Fibroblast of skin of back (primary cell): ENCODE measurements at places on chromosomes 6 and 20.

DNA sequence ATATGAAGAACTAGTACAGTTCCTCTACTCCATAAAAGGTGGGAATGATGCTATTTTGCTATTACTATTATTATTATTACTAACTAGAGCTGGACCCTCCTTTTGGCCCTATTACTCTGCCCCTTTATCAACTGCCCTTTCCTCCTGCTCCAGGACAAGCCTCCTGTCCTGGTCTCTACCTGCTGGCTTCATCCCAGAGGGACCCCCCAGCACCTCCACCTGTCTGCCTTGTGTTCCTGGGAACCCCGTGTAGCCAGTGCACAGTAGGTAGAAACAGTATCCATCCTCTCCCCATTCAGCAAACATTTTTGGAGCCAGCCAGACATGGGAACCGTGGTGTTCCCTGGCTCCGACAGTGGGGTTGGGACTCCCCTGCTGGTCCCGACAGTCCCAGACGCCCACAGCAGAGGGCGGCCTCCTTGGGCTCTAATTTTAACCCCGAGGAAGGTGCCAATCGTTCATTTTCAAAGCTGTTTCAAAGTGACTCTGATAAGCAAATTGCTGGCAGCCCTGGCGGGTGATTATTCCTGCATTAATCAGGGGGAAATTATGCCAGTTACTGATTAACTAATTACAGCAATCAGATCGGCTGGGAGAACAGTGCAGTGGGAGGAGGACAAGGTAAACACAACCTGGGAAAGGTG is 44.2 kb upstream of the MDGA1 start:
- peak; percentile 24 for DNase-seq

GRCh38 chr6:128242765-128243403 is 277.5 kb downstream of the PTPRK start:
- DNase-seq = peak; percentile 87

- no peak for DNase-seq
Observed at GRCh38 chr6:78526432-78526831, 340.9 kb upstream of the IRAK1BP1 start.

DNA sequence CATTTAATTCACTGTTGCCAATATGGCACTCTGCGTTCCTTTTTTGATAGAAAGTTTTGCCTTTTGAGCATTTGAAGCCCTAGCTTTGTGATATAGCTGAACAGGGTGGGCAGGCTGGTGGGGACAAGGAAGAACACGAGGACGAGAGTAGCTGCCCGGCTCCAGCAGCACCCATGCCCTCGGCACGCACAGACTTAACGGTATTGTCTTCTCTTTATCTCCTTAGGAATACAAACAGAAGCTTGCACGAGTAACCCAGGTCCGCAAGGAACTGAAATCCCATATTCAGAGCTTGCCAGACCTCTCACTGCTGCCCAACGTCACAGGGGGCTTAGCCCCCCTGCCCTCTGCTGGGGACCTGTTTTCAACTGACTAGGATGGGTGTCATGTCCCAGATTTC is 56.0 kb downstream of the RPRD1B start:
- no peak for DNase-seq

DNA sequence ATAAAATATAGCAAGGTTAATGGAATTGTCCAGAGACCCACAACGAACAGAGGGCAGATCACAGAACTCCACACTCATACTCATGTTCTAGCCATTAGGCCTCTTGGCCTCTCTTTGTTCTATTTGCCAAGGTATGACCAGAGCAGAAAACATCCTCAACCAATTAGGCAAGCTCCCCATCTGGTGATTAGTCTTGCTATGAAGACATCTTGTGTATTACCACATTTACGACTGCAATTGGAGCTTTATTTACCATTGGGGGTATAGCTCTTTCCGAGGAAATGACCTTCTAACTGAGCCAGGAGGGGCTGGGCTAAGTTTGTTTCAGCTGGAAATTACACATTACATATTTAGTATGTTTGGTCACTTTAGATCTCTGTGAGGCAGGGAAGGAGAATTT is 593.9 kb downstream of the CD109 start:
- DNase-seq = no peak

GRCh38 chr20:6630514-6630913 is 137.0 kb upstream of the BMP2 start:
- no peak for DNase-seq

DNA sequence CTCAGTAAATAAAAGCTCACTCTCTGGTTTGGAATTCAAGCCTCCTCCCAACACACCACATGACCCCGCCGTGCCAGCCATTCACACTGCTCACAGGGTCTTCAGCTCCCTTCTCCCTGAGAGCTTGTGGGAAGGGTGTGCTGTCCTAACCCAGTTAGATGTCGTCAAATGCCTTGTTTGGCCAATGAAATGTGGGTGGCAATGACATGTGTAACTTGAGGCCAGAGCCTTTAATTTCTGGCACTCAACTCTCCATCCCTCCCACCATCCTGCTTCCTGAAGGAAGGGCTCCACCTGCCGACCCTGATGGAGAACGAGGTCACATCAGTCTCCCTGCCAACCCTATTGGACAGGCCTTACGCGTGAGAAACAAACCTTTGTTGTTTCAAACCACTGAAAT is 224.5 kb upstream of the AGPAT4 start:
- peak; percentile 55 for DNase-seq

GRCh38 chr6:55530931-55531330 is 48.1 kb downstream of the HMGCLL1 start:
- peak; percentile 13 for DNase-seq

- no peak for DNase-seq
Observed at GRCh38 chr6:52186075-52186474, at the start of gene IL17A. IL17A (plus strand) TSS chr6:52186375; CDS start chr6:52186432, 57 bp downstream.

GRCh38 chr6:18044108-18044783 is 56.8 kb upstream of the KIF13A start:
- DNase-seq = no peak

- DNase-seq = no peak
Observed at GRCh38 chr20:18007534-18008292, 38.9 kb downstream of the MGME1 start.

GRCh38 chr20:4987130-4987529 is 14.2 kb downstream of the SLC23A2 start:
- DNase-seq = no peak

- no peak for DNase-seq
Observed at GRCh38 chr6:155224618-155225017, 39.2 kb upstream of the CLDN20 start.

DNA sequence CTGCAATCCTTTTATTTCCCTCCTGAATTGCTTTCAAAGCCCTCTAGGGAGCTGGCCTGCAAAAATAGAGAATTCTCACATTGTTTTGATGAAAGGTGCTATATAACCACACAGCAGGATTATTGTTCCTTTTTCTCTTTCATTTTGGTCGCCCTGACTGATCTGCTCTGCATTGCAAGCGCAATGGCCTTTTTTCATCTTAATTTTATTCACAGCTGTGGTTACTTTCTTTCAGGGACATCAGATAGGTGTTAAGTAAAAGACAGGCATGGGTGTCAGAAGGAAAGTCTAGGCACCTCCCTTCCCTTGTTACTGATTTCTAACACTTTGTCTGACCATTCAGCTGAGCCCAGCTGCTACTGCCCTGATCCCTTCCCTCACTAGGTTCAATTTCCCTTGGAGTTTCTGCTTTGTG is 850.5 kb upstream of the MAP3K7 start:
- no peak for DNase-seq

DNA sequence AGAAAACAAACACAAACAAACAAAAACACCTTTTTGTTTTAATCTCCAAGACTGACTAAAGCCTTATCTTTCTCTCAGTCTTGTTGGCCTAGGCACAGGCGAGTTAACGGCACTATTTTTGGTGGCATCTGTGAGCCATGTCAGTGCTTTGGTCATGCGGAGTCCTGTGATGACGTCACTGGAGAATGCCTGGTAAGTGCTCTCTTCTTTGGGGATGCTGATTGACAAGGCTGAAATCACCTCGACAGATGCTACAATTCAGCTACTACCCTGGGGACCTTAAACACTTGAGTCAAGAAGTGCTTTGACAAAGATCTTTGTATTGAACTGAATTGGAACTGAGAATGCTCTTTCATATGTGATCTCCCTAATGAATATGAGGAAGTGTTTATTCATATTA is 384.1 kb downstream of the LAMA2 start:
- DNase-seq = no peak

- no peak for DNase-seq
Observed at GRCh38 chr6:38091613-38092012, 272.1 kb downstream of the ZFAND3 start.

GRCh38 chr20:53903652-53903987 is 166.8 kb downstream of the BCAS1 start:
- no peak for DNase-seq
